ENCODE measurements at places on chromosomes 7 and 10.

GRCh38 chr10:120824881-120825309 is 26.3 kb upstream of the WDR11 start:
- peak; percentile 68 for DNase-seq

DNA sequence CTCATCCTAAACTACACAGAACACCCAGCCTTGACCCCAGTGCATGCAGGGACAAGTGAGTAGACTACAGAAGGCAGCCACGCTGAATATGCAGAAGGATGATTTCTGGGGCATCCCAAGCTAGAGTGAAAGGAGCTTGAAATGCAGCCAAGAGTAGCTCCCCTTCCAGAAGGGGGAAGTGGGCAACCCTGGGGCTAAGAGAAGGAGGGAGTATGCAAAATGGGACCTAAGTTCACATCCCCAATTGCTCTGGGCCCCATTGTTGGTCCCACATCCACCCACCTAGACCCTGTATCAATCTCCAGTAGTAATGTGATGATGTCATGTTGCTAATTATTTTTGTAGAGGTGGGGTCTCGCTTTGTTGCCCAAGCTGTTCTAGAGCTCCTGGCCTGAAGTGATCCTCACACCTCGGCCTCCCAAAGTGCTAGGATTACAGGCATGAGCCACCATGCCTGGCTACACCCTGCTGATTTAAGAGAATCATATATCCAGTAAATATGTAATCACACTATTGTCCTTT is 5.6 kb upstream of the PSTK start:
- no peak for DNase-seq

DNA sequence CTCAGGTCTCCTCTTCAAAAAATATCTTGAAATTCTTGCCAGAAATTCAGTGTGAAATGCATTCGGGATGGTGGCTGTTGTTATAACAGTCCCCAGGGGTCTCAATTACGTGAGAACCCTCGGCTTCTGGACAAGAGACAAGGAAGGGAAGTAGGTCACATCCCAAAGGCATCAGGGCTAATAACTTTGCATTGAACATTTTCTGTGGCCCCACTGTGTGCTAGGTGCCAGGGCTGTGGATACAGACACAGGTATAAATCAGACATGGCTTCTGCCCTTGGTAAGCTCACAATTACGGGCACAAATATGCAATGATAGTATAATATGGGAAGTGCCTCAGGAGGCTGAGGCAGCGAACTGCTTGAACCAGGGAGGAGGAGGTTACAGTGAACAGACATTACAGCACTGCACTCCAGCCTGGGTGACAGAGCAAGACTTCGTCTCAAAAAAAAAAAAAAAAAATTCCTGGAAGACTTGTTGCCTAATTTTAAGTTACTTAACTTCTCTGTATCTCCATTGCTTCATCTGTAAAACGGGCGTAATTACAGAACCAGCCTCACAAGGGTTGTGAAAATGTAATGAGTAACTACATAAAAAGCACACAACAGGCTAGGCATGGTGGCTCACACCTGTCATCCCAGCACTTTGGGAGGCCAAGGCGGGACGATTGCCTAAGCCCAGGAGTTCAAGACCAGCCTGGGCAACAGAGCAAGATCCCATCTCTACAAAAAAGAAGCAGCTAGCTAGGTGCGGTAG is 2.5 kb upstream of the RHBDD2 start:
- no peak for DNase-seq

- no peak for DNase-seq
Measured at GRCh38 chr10:90862908-90863514, 5.2 kb upstream of the HTR7 start.

DNA sequence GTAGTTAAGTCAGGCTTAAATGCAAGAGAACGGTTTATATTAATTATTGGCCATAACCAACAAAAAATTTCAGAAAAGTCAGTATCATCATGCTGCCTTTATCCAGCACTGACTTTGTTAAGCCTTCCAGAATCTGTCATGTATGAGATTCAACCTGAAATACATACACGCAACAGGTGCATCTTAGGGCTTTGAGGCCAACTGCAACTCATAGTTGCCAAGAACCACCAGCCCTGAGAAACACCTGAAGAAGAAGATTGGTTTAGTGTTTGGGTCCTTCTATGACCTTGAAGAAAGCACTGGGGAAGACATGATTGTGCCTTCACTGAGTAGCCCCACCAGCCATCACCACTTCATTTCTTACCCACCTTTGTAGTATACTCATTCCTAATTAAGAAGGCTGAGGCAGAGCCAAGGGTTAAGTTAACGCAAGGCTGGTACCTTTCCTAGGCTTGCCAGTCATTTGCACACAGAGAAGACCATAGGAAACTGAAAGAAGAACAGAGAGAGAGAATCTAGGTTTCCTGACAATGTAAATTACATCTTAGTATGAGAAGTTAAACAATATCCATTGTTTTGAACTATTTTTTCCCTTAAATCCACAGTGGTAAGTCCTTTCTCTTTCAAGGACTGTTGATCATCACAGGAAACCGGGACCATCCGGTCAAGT is 200.1 kb upstream of the PRKCQ start:
- no peak for DNase-seq

DNA sequence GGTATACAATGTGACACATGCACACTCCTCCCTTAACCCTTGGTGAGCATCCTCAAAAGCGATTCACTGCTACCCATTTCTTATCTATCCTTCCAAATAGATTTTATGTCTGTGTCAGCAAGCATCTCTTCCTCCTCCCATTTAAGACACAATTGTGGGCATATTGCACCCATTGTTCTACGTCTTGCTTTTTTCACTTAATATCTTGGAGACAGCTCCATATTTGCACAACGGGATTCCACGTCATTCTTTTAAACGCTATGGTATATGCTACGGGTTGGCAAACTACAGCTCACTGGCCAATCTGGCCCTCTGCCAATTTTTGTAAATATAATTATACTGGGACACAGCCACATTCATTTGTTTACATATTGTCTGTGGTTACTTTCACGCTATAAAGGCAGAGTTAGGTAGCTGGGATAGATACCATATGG is 88.6 kb downstream of the RNF216 start:
- no peak for DNase-seq
